ENCODE measurements at places on chromosomes 1 and 21. TPM values are rescaled to one million over a fixed set of nuclear protein-coding genes. Genes with fewer than 3 reads are reported as not detected.

SMCP gene
- total RNA-seq = not detected

CBR3 gene
- 15.4 TPM for total RNA-seq

HPCA gene
- not detected for total RNA-seq

DENND2D gene
- 23.8 TPM for total RNA-seq

LAMC2 gene
- total RNA-seq = 11.0 TPM

LORICRIN gene
- total RNA-seq = not detected

PLA2G2C gene
- not detected for total RNA-seq

CAMSAP2 gene
- total RNA-seq = 65.2 TPM

WNT3A gene
- not detected for total RNA-seq

DNA sequence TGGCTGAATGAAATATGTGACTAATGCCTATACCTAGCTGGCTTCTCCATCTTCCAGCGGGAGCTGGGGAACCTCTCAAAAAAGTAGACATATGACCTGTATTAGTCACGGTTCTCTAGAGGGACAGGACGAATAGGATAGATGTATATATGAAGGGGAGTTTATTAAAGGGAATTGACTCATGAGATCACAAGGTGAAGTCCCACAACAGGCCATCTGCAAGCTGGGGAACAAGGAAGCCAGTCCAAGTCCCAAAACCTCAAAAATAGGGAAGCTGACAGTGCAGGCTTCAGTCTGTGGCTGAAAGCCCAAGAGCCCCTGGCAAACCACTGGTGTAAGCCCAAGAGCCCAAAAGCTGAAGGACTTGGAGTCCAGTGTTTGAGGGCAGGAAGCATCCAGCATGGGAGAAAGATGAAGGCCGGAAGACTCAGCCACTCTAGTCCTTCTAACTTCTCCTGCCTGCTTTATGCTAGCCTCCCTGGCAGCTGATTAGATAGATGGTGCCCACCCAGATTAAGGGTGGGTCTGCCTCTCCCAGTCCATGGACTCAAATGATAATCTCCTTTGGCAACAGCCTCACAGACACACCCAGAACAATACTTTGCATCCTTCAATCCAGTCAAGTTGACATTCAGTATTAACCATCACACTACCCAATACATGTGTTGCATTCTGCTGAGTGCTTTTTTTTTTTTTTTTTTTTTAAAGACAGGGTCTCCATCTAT lies 19.6 kb downstream of the OLIG1 start:
- DNase-seq = no peak

- no peak for DNase-seq
These were observed at the start of gene GRHL3 for GRCh38 chr1:24319312-24319863. Gene GRHL3, plus strand, starts transcription at chr1:24319357. Its CDS starts 195 bp downstream, at chr1:24319552.

DNA sequence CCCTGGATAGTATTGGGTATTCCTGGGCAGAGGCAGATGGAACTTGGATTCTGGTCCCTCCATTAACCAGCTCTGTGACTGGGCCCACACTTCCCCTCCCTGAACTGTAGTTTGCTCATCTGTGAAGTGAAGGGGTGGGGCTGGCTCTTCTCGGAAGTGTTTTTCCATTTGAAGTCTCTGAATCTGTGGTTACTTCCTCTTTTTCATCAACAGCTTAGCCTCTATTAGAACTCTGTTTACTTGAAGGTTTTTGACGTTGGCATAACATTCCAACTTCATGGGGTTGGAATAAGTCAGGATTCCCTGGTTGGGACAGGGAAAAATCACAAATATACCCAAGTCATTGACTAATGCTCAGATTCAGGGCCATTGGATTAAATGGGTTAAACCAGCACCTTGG lies 3.6 kb downstream of the KIAA0040 start:
- no peak for DNase-seq

- no peak for DNase-seq
These were observed 15.9 kb downstream of the CLDN14 start for GRCh38 chr21:36463991-36464390.

GRCh38 chr1:30680429-30680828 lies 43.0 kb downstream of the MATN1 start:
- DNase-seq = no peak

DNA sequence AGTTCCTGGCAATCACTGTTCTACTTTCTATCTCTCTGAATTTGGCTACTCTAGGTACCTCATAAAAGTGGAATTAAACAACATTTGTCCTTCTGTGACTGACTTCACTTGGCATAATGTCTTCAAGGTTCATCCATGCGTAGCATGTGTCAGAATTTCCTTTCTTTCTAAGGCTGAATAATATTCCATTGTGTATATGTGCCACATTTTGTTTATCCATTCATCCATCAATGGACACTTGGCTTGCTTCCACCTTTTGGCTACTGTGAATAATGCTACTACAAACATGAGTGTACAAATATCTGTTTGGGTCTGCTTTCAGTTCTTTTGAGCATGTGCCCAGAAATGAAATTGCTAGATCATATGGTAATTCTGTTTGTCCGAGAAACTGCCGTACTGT lies 14.7 kb downstream of the CACHD1 start:
- no peak for DNase-seq

DNA sequence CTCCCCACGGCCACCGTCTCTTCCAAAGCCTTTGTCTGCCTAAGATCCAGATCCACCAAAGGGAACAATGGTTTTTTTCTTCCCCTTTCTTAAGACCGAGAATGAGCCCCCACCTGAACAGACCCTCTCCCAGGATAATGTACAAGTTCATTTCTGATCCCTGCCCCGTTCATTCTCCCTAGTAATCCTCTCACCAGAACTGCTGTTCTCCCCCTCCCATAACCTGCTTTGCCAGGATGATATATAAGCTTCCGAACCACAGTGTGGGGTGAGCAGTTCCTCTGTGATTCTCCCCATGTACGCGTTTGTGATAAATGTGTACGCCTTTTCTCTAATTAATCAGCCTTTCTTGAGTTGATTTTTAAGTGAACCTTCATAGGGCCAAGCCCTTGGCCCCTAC lies 4.9 kb downstream of the RD3 start:
- DNase-seq = no peak

GRCh38 chr1:175419684-175420517 lies 227.3 kb upstream of the KIAA0040 start:
- no peak for DNase-seq

DNA sequence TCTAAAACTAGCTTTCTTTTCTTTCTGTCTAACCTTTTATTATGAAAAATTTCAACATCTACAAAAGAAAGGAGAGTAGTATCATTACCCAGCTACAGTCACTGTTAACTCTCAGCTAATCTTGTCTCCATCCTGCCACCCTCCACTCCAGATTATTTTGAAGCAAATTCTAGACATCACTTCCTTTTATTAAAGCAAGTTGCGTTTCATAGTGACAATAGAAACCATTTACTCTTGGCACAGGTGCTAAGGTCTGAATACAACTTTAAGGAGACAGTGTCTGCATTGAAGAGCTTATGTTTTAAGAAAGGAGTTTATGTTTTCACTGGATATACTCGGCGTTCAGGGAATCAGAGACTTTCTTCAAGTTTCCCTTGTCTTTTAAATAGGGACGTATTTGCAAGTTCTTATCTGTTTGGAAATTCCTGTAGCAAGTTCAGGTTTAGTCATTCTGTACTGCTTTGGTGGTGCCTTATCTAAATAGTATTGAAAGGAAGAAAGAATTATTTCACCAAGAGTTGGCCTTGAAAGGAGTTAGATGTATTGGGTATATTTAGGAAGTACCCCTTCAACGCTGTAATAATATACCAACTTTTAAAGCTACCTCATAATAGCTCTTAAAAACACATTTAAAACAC lies 42.7 kb downstream of the ITSN1 start:
- DNase-seq = no peak

- no peak for DNase-seq
These were observed 2.0 kb upstream of the TMPRSS3 start for GRCh38 chr21:42397746-42398394.

- DNase-seq = no peak
These were observed 133.4 kb downstream of the SYT2 start for GRCh38 chr1:202576816-202577215.

GRCh38 chr1:2156866-2157265 lies 37.7 kb downstream of the FAAP20 start:
- DNase-seq = no peak

DNA sequence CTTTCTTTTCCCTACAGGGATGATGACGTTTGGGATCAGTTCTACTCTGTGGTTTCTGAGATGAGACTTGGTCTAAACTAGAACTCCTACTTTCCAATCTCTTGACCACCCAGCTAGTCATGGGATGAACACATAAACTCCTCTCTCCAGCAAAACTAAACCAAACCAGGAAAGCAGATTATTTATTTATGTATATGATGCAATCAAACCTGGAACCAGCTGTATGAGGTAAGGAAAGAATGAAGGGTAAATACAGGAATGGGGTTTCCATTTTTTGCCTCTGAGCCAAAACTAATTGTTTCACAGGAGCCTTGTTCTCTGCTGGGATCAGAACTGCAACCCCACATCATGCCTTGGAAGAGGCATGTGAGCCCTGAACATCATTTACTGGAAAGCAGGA lies 3.3 kb upstream of the AGT start:
- no peak for DNase-seq

- no peak for DNase-seq
These were observed 6.2 kb downstream of the EPRS1 start for GRCh38 chr1:220040028-220040596.

DNA sequence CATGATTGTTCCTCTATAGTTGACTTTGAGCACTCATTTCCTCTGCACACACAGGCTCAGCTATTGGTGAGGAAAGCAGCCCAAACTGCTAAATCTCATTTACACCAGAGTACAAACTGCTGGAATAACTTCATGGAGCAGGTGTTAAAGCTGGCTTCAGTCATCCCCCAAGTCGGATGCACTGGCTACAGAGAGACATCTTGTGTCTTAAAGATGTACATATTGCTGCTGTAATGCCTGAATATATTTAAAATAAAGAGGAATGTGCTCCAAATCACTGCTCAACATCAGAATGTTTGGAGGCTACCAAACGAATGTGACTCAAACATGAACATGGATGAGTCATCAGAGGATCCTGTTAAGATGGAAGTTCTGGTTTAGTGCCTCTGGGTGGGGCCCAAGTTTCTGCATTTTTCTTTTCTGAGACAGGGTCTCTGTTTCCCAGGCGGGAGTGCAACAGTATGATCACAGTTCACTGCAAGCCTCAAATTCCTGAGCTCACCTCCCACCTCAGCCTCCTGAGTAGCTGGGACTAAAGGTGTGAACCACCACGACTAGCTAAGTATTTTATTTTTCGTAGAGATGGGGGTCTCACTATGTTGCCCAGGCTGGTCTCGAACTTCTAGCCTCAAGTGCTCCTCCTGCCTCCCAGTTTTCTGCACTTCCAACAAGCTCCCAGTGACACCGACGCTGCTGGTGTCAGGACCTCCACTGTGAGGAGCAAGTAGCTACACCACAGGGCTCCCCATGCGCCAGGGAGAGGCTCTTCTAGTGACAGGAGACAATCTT lies 79.0 kb upstream of the KRTAP19-8 start:
- DNase-seq = no peak

- no peak for DNase-seq
These were observed 298.7 kb downstream of the TM2D1 start for GRCh38 chr1:61426254-61426653.

DNA sequence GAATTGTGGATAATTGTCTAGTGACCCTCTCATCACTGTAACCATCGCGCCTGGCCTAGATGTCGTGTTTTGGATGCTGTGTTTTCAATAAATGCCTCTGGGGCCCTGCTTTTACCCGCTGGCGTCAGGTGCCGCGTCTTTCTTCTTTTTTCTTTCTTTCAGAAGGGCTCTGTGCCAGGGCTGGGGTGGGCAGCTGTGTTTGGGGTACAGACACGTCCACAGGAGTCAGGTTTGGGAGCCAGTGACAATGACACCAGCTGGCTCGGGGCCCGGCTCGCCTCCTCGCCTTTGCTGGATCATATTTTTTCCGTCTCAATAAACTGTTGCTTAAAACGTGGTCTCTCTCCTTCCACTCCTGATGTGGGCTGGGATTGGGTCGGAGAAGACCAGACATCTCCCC lies 16.1 kb downstream of the TMEM201 start:
- DNase-seq = no peak

GRCh38 chr1:233355841-233356704 lies 28.5 kb downstream of the MAP3K21 start:
- DNase-seq = no peak

- no peak for DNase-seq
These were observed 59.7 kb downstream of the RABGAP1L start for GRCh38 chr1:174218983-174219382.

DNA sequence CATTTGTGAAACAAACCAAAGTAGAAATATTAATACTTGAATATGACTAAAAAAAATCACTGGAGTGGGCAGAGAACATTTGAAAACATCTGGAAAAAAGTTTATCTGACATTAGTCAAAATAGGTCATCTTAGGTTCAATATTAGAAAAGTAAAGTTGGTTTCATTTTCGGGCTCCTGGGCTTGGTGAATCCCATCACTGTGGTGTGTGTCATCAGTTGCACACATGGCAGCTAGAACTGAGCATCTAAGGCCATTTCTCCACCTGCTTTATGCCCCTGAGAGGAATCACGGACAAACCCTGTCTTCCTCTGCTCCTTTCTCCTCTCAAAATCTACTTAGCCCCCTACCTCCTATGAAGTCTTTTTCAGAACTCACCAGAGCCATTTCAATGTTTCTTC lies 5.4 kb downstream of the HSD11B1 start:
- DNase-seq = no peak

GRCh38 chr1:201015551-201016091 lies 7.9 kb downstream of the KIF21B start:
- no peak for DNase-seq

- DNase-seq = no peak
These were observed 4.1 kb upstream of the RBP7 start for GRCh38 chr1:9992910-9993309.

- DNase-seq = no peak
These were observed 24.2 kb upstream of the SYDE2 start for GRCh38 chr1:85224734-85225623.

DNA sequence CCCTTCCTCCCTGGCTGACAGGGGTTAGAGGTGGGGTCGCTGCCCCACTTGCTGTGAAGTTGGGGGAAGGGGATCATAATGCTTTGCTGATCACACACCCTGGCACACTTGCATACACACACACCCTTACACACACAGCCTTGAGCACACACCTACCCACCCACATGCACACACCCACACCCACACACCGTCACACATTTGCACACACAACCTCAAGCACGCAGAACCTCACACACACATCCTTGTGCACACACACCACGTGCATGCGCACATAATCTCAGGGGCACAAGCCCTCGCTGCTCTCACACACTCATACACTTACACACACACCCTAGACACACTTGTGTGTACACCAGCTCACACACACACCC lies 16.4 kb upstream of the TNFRSF8 start:
- no peak for DNase-seq

DNA sequence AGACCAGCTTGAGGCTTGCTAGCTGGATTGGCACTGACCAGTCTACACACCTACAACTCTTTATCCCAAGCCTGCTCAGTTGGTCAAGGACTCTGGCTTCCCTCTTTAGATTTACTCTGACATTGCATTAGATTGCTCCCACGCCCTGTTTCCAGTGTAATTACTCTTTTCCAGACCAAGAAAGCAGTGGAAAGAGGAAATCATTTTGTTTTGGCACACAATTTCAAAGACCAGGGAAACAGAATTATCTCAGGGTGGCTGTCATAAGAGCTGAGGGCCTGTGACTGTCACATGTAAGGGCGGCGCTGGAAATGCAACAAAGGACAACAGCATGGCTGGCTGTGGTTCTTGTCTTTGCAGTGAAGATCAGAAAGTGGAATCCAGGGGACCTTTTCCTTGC lies 302.7 kb downstream of the HHAT start:
- DNase-seq = no peak

Data from omental fat pad (tissue), 4 donors.